ENCODE measurements at places on chromosomes 7 and 10.

DNA sequence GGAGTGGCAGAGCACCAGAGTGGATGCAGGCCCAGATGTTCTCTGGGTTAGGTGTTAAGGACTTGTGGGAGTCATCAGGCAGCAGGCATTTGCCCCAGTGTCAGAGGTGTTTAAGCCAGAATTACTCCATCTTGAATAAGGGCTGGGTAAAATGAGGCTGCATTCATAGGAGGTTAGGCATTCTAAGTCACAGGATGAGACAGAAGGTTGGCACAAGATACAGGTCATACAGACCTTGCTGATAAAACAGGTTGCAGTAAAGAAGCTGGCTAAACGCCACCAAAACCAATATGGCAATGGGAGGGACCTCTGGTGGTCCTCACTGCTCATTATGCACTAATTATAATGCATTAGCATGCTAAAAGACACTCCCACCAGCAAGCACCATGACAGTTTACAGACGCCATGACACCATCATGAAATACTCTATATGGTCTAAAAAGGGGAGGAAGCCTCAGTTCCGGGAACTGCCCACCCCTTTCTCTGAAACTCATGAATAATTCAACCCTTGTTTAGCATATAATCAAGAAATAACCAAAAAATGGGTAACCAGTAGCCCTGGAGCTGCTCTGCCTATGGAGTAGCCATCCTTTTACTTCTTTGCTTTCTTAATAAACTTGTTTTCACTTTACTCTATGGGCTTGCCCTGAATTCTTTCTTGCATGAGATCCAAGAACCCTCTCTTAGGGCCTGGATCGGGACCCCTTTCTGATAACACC, 882 bp upstream of the LRRC61 start:
- DNase-seq, result no peak

- DNase-seq, result peak; percentile 28
Observed at GRCh38 chr7:128361411-128362379, at the start of gene PRRT4. Gene PRRT4 (minus strand): TSS chr7:128361690.

GRCh38 chr10:71039551-71039950, 151.2 kb upstream of the PCBD1 start:
- DNase-seq, result no peak

- DNase-seq, result no peak
Observed at GRCh38 chr10:48768144-48768766, 83.6 kb downstream of the WDFY4 start.

GRCh38 chr7:142838461-142839213, 16.2 kb upstream of the EPHB6 start:
- DNase-seq, result no peak

DNA sequence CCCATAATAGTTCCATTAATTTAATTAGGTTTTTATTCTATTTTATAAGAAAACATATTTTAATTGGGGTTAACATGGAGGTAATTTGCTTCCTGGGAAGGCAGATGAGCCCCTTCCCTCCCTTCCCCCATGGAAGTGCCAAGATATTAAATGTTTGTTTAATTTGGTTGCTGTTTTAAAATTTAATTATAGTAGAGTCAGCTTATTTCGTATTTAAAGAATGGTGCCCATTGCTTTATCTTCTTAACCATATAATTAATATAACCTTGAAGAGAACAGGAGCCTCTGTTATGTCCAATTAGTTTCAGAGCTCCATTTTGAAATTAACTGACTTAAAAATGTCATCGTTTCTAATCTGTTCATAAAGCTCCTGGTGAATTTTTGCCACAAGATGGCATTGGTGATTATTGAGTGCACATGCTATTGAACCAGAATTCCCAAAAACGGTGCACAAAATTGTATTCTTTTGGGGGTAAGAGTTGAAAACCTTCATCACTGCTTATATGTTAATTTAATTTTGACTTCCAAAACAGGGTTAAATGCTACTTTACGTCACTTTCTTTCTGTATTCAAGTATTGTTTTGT, 26.0 kb downstream of the KLHDC10 start:
- peak; percentile 27 for DNase-seq

DNA sequence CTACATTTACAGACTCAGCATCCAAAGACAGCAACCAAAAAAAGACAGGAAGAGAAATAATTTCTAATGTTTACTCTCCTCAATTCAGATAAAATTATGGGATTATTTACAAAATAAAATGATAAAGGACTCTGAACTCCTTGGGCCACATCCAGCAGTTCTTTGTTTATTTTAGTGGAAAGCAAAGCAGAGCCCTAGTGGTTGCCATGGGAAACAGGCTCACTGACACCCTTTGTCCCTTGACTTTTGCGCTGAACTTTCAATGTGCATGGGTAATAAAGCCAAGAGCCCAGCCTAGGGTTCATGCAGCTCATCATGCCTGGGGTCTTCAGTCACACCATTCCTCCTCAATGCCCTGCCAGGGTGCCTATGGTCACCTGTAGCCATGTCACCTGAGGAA, 442.6 kb upstream of the IGFBP3 start:
- no peak for DNase-seq

DNA sequence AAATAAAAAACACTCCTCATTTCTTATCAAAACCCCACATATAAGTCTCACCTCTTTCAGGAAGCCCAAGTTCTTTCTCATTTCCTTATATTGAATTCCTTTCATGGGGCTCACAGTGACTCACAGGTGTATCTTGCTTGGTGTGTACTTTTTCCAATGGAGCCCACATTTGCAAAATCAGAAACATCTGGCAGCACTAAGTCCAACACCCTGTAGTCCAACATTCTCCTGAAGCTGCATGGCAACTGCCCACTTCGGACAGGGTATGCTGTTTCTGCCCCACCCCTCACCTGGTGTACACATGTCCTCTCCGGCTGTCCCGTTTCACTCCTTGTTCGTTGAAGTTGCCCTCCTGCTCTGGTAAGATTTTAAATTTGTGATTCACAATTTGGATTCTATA, 544.1 kb downstream of the SORCS3 start:
- DNase-seq, result no peak

DNA sequence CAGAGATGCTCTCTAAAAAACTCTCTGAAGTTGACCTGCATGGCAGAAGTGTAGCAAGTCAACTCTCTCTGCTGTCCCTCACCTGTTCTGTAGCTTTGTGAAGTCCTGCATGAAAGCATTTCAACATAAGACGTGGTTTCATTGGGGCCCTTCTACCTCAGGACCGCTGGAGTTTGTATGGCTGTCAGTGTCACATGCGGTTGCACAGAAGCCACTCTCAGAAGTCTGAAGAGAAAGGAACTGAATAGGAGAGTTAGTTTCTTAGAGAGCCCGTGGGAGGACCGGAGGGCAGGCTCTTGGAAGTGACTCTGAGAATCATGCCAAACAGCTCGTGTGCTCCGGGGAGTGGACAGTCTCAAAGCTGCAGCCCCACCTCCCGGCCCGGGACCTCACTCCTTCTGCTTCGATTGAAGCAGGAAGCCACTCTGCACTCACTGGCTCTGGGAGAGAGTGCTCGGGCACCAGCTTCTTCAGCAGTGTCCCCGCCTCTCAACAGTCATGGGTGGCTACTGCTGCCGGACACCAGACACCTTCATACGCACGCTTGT, 486.7 kb downstream of the SDK1 start:
- DNase-seq, result no peak

DNA sequence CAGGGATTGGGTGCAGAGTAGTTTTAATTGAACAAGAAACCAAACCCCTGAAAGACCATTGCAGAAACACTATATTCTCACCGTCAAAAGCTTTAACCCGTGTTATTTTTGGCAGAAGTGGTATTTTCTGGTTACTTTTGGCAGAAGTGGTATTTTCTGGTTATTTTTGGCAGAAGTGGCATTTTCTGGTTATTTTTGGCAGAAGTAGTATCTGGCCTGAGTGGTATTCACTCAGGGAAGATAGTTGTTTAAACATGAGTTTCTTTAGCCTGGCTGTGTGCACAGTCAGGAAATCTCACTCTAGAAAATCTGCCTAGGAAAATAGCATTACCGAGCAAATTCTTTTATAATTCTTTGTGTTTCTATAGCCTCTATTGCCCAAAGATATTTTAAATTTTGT, 322.7 kb downstream of the GFRA1 start:
- peak; percentile 84 for DNase-seq

All from EH (cell line).